Suppressor macrophage treated with lipopolysaccharide for 1 hour (primary cell): ENCODE measurements at places on chromosomes 11 and 22.

- DNase-seq: no peak
Observed at GRCh38 chr11:104106136-104106754, 57.7 kb downstream of the PDGFD start.

GRCh38 chr11:16317712-16318111 is 38.6 kb downstream of the SOX6 start:
- no peak for DNase-seq

GRCh38 chr11:456533-456932 is 6.5 kb downstream of the PTDSS2 start:
- no peak for DNase-seq

DNA sequence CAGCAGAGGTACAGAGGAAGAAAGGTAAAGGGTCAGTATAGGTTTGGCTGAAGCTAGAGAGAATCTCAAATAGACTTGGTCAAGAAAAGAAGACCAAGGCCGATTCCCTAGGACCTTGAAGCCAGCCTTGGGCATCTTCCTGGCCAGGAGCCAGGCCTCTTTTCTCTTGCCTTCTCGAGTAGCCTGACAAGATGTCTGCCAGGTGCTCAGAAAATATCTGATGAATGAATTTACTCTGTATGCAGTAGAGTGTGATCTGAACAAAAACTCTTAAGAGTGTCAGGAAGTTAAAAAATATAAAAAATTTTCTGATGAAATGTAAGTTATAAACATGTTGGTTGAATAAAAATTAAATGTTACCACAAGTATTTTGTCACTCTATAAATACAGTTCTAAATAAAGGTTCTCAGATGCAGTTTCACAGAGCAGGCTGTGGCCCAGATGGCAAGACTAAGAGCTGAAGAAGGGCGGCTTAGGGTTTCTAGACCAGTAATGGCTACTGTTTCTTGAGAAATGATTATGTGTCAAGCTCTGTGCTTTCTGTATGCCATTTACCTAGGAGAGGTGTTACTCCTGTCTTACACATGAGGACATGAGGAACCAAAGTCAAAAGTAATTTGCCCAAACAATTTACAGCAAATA is 98.1 kb downstream of the ATXN10 start:
- DNase-seq: no peak

DNA sequence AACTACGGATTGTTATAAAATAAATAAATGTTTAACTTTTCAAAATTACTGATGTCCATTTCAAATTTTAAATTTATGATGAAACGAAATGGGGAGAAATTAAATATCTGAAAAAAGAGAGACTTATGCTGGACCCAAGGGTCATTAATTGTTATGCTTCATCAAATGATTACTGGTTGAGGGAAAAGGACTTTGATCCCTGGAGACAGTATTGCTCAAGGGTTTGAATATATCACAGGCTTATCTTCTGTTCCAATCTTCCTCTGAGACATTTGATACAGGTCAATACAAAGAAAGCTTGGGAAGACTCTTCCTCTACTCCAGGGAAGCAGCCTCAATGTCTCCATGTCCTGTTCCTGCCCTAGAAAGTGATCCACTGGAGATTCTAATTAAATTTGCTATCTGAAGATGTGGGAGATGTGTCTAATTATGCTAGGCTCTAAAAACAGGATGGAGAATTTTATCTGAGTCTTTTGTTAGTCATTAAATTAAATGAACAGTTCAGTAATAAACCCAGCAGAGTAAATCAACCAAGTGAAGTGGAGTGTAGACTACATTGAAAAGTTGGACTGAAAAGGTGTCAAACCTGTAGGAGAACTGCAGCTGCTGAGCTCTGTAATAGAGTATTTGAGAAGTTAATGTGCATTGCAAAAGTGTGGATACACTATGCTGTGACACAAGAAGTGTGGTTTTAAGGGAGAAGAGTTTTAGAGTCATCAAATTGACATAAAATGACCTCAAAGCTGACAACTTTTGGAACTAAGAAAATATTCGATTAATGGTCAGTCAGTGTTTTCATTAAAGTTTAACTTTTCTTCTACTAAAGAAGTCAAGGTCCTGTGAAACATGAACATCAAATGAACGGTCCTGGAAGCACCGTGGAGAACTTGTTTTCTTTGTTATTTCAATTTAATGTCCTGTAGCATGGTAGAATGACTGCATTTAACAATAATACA is 623.7 kb upstream of the CCDC90B start:
- DNase-seq: no peak

DNA sequence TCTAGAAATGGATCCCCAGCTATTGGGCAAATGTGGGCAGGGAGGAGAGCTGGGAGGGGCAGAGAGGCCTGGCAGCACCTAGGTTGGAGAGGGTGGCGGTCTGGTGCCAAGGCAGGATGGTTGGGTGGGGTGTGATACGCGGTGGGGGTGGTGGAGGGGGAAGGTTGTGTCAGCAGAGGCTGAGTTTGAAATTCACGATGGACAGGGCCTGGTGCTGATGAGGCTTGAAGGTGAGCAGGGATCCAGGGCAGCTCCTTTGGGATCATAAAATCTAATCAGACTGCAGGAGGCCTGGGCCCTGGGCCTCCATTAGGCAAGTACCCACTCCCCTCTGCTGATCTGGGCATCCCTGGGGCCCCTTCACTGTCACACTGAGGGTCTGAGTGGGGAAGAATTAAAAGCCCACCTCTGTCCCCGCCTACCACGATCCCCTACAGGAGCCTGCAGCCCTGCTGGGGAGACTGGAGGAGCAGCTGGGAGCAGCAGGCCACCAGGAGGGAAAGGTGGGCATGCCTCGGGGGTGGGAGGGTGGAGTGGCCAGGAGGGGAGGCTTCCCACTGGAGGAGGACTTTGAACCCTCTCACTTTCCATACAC is 24.0 kb downstream of the IGLL1 start:
- no peak for DNase-seq
